ENCODE measurements at places on chromosomes 4 and X.

DNA sequence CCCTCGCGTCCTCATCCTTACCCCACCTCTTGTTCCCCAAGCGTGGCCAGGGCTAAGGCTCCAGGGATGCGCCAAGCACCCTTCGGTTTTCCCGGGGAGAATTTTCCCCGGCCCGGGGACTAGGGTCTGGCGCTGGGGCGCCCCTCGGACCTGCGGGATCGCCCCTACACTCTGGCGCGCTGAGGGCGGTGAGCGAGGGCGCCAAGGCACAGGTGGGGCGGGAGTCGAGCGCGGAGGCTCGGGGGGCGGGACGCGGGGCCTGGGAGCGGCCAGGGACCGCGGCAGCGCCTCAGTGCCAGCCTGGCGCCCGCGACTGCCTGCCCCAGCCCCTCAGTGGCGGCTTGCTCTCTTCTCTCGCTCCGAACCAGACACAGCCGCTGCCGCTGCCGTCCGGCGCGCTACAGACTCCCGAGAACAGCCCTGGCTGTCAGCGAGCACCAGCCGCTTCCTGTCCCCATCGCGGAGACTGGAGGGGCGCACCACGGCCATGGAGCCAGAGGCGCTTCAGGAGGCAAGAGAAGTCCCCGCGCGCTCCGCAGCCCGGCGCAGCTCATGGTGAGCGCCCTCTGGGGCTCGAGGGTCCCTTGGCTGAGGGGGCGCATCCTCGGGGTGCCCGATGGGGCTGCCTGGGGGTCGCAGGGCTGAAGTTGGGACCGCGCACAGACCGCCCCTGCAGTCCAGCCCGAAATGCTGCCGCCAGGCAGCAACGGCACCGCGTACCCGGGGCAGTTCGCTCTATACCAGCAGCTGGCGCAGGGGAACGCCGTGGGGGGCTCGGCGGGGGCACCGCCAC, at the start of gene DRD5:
Gene DRD5 (plus strand): TSS at position 292 of the 793 bp plus-strand sequence. CDS start 396 bp downstream, at position 688.
- DNase-seq, result no peak

DNA sequence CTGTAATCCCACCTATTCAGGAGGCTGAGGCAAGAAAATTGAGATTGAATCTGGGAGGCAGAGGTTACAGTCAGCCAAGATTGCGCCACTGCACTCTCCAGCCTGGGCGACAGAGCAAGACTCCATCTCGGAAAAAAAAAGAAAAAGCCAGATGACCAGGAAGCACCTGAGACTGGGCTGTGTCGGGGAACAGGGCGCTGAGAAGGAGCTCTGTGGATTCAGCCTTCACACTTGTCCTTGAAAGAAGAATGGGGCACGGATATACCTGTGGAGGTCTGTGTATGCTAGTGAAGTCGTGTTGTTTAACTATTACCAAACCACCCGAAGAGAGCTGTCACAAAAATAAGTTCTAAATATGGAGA, 39.3 kb upstream of the TADA2B start:
- no peak for DNase-seq

DNA sequence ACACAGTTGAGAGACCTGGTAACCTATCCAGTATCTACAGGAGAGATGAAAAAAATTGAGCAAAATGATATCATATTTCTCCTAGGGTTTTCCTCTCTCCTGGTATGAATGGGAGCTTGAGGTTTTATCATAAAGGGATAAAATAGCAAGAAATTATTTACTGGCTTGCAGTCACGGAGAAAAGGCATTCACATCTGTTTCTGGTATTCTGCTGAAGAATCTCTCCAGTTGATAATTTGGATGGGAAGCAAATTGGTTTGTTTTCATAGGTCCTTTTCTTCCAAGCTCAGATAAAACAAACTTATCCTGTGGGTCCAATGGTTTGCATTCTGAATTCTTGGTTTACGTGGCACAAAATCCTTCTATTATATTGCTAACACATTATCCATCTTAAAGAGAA, 83.1 kb upstream of the GYPA start:
- DNase-seq, result no peak

GRCh38 chrX:41634284-41634683, 54.5 kb upstream of the GPR34 start:
- no peak for DNase-seq

- no peak for DNase-seq
These were observed 11.7 kb downstream of the C1GALT1C1 start for GRCh38 chrX:120617996-120618630.

DNA sequence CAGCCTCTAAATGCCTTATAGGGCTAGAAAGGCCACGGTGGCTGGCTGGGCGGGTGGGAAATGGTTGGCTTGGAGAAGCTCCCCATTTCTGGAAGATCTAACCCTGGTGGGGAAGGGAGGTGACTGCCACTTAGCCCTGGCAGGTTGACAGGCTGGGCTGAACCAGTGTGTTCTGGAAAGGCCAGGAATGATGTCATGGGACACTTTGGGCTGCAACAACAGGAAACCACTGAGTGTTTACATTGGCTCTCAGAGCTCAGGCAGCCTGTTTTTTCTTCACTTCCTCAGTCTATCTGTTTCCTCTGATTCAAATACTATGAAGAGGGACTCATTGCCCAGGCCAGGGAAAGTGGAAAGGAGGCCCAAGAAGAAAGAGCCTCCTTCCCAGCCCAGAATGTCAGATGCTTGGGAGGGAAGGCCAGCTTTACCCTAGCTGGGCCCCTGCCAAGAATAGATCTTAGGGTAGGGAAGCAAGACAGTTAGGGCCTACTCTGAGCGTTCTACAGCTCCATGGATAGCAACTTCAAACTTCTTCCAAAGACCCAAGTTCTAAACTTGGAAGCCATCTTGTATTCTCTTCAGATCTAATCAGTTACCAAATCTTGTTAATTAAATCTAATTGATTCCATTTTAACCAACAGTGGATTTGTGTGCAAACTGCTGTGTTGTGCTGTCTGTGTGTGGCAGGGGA, 65.8 kb upstream of the MSN start:
- peak; percentile 87 for DNase-seq

DNA sequence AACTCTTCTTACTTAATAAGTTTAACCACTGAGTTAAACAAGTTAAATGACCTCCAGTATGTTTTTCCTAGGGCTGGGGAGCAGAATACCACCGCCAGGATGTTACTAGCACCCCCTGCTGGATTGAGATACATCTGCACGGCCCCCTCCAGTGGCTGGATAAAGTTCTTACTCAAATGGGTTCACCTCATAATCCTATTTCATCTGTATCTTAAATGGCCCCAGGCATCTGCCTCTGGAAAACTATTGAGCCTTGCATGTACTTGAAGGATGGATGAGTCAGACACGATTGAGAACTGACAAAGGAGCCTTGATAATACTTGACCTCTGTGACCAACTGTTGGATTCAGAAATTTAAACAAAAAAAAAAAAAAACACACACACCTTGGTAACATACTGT, 61.5 kb upstream of the MMAA start:
- peak; percentile 19 for DNase-seq

- no peak for DNase-seq
These were observed 5.2 kb downstream of the HADH start for GRCh38 chr4:107994894-107995293.

DNA sequence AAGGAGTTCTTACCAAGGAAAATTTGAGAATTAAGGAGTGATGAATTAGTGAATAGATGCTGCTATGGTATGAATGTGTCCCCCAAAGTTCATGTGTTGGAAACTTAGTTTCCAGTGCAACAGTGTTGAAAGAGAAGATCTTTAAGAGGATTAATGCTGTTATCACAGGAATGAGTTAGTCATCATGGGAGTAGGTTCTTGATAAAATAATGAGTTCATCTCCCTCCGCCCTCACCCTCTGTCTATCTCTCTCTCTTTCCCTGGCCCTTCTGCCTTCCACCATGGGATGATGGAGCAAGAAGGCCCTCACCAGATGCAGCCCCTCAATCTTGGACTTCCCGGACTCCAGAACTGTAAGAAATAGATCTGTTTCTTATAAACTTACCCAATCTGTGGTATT, 38.3 kb upstream of the KLHL8 start:
- no peak for DNase-seq

Measured in NCI-H2029 (cell line).